Large intestine (tissue), 12 donors: ENCODE measurements at places on chromosomes 2 and 18.
A peak's percentile ranks its signal among the peaks of the same experiment; 100 is the strongest.

DNA sequence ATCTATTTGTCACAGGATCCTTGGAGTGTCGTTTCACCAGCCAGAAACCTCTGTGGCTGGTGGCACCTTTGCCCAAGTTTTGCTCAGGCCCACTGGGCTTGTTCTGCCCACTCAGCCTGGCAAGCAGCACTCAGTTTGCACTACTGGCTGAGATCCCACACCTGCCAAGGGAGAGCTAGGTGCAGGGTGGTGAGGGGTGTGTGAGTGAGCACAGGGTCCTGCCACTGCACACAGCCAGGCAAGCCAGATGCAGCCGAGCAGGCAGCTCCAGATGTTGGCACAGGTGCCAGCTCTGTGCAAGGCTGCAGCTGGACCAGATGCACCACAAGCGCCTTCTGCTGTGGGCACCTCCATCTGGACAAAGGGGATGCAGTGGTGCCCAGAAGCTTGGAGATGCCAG, 281.7 kb upstream of the UBE2E3 start:
- DNase-seq = no peak

DNA sequence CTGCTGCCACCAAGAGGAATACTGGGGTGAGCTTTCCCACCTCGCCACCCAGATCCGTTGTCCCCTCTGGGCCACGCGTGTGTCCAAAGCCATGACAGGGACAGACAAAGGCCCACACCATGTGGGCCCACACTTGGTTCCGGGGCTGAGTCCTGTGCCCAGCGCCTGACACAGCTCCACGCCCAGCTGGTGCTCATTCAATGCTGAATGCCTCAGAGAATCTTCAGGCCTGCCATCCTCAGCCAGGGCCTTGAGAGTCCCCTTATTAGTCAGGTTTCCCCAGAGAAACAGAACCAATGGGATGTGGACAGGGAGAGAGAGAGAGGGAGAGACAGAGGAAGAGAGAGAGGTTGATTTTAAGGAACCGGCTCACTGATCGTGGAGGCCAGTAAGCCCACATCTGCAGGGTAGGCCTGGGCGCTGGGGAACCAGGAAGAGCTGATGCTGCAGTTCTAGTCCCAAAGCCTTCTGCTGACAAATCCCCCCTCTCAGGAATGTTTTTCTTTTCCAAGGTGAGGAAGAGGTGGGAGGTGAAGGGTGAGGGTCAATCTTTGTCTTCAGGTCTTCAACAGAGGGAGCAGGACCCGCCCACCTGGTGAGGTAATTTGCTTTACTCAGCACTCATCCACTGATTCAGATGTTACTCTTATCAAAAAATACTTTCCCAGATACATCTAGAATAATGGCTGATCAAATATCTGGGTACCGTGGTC, 10.2 kb upstream of the SPATA3 start:
- no peak for DNase-seq

- no peak for DNase-seq
Observed at GRCh38 chr18:43680096-43680495, 402.8 kb upstream of the SYT4 start.

DNA sequence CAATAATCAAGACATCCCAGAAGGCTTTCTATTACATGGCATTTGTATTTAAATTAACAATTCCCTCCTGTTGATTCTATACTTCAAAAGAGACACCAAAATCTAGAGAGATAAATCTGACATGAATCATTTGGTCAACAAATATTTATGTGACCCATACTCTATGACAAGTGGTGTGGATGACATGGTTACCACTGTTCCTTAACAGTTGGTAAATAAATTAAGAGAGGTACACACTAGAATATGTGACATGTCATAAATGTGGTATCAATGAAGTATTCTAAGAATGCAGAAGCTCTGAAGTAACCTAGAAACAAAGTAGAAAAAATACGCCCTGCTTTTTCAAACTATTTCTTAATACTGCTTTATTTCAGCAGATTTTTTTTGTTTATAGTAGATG, 255.4 kb downstream of the EXOC6B start:
- no peak for DNase-seq

- DNase-seq = no peak
Observed at GRCh38 chr2:109632158-109632789, 18.1 kb downstream of the SOWAHC start.

GRCh38 chr2:142741764-142742269, 135.6 kb upstream of the KYNU start:
- DNase-seq = no peak

DNA sequence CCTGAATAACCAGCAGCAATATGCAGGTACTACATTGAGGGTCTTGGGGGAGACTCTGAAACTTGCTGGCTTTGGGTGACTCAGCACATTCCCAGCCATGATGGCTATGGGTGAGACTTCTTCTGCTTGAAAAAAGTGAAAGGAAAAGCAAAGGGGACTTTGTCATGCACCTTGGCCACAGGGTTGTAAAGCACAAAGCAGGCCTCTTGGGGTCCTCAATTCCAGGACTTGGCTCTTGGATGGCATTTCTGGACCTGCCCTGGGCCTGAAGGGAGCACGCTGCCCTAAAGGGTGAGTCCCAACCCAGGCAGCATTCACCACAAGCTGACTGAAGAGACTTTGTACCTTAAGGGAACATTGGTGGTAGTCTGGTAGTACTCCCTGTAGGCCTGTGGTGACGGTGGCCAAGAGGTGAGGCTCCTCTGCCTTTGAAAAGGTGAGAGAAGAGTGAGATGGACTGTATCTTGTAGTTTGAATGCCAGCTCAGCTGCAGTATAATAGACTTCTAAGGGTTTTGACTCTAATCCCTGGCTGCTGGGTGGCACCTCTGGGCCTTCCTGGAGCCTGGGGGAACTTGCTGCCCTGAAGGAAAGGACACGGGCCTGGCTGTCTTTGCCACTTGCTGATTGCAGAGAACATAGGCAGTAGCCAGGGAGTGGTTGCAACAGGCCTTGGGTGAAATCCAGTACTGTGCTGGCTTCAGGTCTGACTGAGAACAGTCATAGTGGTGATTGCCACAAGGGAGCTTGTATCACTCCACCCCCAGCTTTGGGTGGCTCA, 36.5 kb upstream of the CYTIP start:
- DNase-seq = peak; percentile 85

DNA sequence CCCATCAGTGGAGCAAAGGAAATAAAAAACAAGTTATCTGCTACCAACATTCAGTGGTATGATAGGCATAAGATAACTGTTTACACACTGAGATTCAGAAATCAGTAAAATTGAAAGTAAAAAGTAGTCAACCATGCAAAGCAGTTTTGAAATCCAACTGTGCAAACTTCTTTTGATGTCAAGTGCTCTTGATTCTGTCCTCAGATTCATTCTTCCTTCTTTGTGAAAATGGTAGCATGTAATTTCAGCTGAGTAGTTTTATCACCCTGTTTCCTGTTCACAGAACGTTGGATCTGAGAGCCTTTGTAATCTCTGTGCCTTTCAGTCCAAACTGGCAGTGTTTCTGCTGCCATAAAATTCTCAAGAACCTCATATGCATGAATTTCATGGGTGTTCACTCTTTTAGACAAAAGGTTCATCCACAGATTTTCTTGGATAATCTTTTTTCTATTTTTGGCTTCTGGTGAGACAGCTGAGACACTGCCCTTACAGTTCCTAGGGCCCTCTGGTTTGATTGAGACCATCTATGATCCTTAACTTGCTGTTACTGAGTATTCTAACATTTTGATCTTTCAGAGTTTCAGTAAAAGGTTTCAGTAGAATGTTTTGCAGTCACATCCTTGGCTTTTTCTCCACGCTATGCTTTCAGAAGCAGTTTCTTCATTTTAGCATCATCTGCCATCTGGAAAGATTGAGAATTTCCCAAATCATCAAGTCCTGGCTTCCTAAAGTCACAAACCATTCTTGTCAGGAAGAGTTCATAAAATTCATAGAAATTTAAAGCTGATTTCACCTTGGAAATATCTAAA, 272.3 kb upstream of the EPHA4 start:
- DNase-seq = peak; percentile 1
